ENCODE measurements at places on chromosomes 7 and 10.

DNA sequence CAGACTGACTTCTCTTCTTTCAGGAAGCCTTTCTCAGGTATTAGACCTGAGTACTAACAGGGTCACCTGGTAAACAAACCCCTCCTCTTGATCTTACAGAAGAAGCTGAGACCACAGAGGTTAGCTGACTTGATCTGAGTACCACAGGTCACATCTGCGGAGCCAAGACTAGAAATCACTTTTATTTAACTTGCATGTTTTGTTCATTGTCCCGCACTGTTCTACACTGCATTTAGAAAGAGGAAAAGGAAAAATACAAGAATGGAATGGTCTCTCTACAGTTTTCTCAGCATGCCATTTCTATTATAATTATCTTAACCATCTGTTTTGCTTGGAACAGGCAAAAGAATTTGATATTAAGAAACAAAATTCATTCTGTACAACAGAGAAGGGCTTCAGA lies 245.6 kb upstream of the ETV1 start:
- DNase-seq, result no peak

GRCh38 chr7:121079425-121080169 lies 91.1 kb downstream of the CPED1 start:
- DNase-seq, result no peak

GRCh38 chr10:98572594-98572993 lies 125.9 kb upstream of the HPS1 start:
- DNase-seq, result no peak

- no peak for DNase-seq
Observed at GRCh38 chr10:108454793-108455192, 1290.3 kb upstream of the SORCS1 start.

DNA sequence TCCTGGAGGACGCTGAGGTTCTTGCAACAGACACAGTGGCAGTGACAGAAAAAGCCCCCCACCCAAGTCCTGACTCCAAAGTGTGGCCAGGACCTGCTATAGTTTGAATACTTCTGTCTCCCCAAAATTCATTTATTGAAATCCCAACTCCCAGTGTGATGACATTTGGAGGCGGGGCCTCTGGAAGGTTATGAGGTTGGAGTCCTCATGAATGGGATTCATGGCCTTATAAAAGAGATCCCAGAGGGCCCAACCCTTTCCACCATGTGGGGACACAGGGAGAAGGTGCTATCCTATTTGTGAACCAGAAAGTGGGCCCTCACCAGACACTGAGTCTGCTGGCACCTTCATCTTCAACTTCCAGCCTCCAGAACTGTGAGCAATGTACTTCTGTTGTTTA lies 18.3 kb downstream of the ANXA11 start:
- no peak for DNase-seq

GRCh38 chr10:95567903-95568630 lies 6.9 kb upstream of the SORBS1 start:
- DNase-seq, result no peak

DNA sequence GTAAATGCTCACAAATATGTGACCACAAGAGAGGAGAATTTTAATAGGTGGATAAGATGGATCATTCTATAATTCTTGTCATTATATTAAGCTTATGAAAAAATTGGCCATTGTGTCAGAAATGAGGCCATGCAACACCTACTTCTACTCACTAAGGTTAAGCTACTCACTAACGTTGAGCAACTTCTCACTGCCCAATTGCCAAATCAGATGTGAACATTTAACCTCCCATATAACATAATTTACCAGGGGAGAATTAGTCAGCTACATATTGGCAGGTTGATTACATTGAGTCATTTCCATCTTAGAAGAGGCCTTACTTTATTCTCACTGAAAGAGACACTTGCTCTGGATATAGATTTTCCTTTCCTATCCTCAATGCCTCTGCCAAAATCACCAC lies 211.2 kb upstream of the DGKB start:
- no peak for DNase-seq

DNA sequence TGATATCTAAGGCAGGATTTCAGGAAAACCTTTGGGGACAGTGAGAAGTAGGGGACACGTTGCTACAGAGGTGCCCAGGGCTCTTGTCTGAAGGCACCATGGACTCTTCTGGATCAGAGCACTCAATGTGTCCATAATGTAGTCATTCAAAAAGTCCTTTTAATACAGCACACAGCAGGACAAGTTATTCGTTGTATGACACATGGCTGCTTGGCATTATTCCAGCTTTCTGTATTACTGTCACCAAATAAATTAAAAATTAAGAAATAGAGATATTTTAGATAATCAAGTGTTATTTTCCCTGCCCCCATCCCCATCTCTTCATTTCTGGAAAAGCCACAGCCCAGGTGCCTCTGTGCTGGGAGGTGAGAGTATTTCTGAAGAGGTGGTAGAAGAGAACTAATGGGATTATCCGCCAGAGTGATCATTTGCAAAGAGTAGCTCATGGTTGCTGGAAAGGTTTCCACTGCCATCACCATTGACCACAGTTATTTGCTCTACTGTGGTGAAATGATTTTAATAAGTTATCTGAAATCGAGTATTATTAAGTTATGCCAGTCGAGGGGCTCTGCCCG lies 83.0 kb downstream of the CXCL12 start:
- no peak for DNase-seq

DNA sequence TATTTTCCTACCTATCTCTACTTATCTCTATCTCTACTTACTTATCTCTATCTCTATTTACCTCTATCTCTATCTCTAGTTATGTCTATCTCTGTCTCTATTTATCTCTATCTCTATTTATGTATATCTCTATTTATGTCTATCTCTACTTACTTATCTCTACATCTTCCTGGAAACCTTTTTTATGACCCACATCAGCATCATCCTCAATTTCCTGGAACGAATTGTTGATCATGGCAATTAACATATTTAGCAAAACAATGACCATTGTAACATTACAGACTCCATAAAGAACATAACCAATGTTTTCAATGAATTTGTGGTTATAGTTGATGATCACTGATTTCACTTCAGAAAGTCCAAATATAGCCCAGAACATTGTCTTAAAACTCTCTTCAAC lies 18.3 kb downstream of the GIMAP6 start:
- DNase-seq, result no peak

- no peak for DNase-seq
Observed at GRCh38 chr10:130345728-130346127, 209.5 kb downstream of the GLRX3 start.

- DNase-seq, result no peak
Observed at GRCh38 chr7:38321515-38321944, 48.1 kb upstream of the TARP start.

DNA sequence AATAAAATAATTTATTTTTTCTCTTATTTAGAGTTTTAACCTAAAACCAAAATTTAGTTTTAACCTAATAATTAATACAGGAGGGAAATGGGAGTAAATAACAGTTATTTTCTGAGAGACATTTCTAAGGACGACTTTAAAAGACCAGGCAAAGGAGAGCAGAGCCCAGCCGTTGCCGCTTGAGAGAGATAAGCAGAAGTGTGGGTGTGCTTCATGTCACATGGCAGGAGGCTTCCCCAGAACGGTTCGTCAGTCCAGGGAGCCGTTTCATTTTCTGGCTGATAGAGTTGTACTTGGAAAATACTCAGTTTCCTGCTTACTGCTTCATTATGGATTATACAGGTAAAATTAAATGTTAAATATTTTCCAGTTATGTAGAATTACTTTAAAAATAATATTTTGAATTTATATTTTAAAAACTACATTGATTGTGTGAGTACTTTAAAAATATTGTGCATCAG lies 61.4 kb downstream of the ST7 start:
- no peak for DNase-seq

DNA sequence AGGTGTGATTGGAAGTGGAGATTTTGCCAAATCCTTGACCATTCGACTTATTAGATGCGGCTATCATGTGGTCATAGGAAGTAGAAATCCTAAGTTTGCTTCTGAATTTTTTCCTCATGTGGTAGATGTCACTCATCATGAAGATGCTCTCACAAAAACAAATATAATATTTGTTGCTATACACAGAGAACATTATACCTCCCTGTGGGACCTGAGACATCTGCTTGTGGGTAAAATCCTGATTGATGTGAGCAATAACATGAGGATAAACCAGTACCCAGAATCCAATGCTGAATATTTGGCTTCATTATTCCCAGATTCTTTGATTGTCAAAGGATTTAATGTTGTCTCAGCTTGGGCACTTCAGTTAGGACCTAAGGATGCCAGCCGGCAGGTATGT lies 13.6 kb downstream of the STEAP2 start:
- DNase-seq, result no peak

GRCh38 chr7:41306486-41306885 lies 396.4 kb downstream of the INHBA start:
- DNase-seq, result no peak

DNA sequence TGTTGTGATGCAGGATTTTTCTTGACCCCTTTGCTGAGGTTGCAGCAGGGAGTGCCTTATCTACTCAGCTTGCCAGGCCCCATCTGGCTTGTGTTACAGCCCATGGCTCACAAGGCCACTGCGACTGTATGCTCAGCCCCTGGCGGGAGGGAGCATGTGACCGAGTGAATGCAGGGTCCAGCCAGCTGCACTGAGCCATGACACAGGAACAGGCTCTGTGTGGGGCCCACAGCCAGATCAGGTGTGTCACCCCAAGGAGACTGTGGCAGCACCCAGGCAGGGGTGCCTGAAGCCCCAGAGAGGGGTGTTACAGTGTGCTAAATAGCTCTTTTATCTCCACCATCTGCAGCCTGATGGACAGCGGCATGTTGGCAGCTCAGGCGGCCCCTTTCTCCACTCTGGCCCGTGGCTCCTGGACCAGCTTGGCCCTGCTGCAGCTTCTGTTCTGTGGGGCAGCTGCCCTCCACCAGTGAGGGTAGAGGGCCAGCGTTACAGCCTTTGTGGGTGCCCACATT lies 2.6 kb upstream of the PCBD1 start:
- no peak for DNase-seq

DNA sequence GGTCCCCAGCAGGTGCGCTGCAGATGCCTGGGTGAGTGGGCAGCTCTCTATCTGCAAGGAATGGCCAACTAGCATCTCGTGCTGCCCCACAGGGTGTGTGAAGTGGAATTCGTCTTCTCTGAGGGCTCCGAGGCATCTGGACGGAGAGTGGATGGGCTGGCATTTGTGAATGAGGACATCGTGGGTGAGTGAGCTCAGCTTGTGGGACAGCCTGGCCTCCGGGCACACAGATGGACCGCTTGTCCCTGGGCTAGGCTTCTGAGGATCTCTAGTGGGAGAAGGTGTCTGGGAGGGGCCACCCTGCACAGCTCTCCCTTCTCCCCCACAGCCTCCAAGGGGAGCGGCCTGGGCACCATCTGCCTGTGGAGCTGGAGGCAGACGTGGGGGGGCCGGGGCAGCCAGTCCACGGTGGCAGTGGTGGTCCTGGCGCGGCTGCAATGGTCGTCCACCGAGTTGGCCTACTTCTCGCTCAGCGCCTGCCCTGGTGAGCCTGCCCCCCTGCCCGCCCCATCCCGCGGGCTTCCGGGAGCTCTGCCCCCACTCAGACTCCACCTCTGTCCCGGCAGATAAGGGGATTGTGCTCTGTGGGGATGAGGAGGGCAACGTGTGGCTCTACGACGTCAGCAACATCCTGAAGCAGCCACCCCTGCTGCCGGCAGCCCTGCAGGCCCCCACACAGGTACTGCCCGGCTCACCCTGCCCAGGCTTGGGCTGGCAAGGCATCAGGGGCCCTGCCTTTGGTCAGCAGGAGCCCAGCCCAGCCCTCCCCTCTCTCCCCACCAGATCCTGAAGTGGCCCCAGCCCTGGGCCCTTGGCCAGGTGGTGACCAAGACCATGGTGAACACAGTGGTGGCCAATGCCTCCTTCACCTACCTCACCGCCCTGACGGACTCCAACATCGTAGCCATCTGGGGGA lies 6.3 kb downstream of the POLR2J start:
- no peak for DNase-seq

- no peak for DNase-seq
Observed at GRCh38 chr7:111694376-111694775, 132.1 kb upstream of the IMMP2L start.

GRCh38 chr7:92813390-92814024 lies 22.9 kb downstream of the CDK6 start:
- DNase-seq, result no peak

DNA sequence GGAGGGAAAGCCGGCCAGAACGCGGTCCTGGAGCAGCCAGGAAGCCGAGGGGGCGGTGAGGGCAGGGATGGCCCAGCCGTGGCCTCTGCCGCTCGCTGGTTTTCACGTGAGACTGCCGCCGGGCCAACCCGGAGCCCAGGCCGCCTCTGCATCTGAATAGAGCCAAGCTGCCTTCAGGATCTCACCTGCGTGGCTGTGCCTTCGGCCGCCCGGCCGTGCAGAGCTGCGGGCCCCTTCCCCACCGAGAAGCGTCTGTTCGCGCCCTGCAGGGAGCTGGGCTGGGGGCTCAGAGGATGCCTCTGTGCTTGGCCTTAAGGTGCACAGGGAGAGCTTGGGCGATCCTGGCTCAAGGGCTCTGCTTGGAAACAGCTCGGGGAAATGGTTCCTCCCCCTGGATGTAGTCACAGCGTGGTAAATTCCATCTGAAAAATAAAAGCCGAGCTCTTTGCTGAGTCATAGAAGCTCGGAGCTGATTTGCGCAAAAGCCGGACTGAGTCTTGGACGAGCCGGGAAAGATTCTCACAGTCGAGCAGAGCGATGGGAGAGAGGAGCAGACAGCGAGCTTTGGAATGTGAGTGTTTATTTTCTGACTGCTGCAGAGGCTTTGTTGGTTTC lies at the start of gene JAKMIP3:
TSS of gene JAKMIP3 (plus strand) at position 456 of the 615 bp plus-strand sequence. CDS start 38,863 bp downstream, outside the sequence.
- DNase-seq, result no peak

GRCh38 chr10:33143160-33143728 lies 185.2 kb upstream of the ITGB1 start:
- no peak for DNase-seq

DNA sequence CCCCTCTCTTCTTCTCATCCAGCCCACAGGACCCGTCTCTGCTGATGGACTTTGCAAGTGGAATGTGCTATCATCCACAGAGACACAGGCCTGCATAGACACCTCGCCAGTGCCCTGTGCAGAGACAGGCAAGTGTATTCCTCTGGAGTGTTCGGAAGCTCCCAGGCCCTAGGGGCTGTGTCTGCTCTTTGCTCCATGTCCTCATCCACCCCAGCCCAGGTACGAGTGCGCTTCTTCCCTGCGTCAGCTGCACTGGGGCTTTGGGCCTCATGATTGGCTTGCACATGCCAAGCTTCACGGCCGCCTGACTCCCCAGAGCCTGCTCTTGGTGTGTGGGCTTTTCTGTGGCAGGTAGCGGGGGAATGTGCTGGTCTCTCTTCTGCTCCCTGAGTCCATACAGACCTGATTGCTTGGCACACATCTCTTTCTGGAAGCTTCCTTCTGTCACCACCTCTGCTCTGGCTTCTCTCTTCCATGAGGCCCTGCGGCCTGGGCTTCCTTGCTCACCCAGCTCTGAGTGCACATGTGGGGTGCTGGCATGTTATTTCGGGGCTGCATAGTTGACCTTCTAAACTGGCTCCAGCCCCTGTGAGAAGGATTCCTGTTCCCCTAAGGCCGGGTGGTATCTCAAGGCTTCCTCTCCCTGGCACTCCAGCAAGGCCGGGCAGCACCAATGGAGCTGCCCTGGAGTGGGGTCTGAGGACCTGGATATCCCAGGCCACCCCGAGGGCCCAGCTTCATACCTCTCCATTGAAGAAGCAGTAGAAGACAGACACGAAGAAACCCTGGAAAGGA lies 27.8 kb downstream of the CRHR2 start:
- no peak for DNase-seq

- no peak for DNase-seq
Observed at GRCh38 chr10:122086416-122087240, 97.7 kb downstream of the TACC2 start.

- no peak for DNase-seq
Observed at GRCh38 chr7:108094933-108095710, 35.0 kb downstream of the LAMB4 start.
